ENCODE measurements at places on chromosomes 7 and 10.
A peak's percentile ranks its signal among the peaks of the same experiment; 100 is the strongest.

- DNase-seq = no peak
These were observed 8.2 kb downstream of the NT5C3A start for GRCh38 chr7:33054261-33054964.

DNA sequence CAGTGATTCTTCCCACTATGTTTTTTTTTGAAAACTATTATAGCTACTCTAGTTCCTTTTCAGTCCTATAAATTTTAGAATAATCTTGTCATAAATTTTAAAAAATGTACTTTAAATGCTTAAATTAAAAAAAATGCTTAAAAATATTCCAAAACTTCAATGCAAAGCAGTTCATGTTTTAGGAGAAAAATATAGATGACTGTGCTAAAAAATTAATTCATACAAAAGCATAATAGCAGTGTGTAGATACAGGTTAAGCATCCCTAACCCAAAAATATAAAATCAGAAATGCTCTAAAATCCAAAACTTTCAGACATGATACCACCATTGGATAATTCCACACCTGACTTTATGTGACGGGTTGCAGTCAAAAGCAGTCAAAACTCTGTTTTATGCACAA lies 12.8 kb downstream of the STEAP4 start:
- no peak for DNase-seq

GRCh38 chr10:13346283-13347042 lies 1.6 kb downstream of the SEPHS1 start:
- DNase-seq = peak; percentile 16

- no peak for DNase-seq
These were observed 104.7 kb downstream of the FGFR2 start for GRCh38 chr10:121493521-121493920.

DNA sequence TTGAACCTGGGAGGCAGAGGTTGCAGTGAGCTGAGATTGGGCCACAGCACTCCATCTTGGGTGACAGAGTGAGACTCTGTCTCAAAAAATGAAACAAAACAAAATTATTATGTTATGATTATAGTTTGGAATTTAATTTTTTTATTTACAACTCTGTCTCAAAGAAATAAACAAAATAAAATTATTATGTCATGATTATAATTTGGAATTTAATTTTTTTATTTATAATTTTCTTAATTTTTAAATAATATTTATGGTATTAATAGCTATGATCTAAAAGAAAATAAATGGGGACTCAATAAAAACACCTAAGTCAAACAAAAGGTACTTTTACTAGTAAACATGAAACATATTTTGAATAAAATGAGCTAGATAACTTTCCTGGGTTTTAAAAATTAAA lies 994.8 kb upstream of the GHITM start:
- DNase-seq = no peak

GRCh38 chr10:5447611-5448071 lies 35.3 kb downstream of the NET1 start:
- no peak for DNase-seq

DNA sequence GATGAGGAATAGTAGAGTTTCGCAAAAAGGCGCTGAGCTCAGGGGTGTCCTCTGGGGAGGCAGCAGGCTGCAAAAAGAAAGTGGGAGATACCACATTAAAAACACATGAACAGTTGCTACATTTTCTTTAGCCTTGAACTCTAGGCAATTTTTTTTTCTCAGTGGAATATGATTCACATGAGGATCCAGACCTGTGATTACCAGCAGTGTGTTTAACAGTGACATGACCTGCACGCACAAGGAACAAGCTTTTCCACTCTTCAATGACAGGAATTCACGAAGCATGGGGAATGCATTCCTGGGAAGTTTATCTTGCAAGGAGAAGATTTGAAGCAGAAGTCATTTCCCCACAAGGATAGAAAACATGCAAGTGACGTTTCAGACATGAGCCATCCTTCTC lies 161.6 kb downstream of the ITGA8 start:
- no peak for DNase-seq

DNA sequence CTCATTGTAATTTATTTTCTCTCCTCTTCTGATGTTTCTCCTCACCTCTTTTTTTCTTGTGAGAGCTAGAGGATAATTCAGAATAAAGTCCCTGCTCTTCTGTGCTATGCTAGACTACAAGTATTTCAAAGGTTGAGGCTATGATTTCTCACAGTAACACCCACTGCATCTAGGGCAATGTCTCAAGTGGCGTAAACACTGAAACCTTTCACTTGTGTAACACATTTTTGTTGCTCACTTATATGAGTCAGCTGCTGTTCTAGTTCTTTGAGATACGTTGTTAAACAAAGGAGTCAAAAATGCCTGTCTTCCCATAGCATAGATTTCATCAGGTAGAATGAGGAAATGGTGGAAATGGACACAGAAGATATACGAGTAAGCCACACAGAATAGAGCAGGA lies 305.1 kb upstream of the PITRM1 start:
- DNase-seq = no peak

- no peak for DNase-seq
These were observed 13.7 kb downstream of the ASB15 start for GRCh38 chr7:123615344-123615743.

- DNase-seq = peak; percentile 3
These were observed 61.4 kb downstream of the ZRANB1 start for GRCh38 chr10:125003146-125003900.

DNA sequence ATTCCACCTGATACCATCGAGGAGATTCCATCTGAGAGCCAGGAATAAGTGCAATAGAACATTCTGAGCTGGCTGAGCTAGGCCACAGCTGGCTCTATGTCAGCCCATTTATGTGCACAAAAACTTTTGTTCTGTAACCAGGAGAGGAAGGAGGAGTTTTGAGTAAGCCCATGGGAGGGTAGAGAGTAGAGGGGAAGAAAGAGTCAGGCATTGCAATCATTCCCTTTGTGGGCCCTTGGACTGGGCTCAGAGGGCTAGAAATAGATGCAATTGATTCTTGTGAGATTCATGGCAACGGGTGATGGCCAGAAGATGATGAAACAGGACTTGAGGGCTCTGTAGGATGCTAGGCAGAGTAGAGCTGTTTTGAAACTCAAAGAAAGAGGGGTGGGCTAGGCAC lies 104.6 kb upstream of the KIF5B start:
- no peak for DNase-seq

DNA sequence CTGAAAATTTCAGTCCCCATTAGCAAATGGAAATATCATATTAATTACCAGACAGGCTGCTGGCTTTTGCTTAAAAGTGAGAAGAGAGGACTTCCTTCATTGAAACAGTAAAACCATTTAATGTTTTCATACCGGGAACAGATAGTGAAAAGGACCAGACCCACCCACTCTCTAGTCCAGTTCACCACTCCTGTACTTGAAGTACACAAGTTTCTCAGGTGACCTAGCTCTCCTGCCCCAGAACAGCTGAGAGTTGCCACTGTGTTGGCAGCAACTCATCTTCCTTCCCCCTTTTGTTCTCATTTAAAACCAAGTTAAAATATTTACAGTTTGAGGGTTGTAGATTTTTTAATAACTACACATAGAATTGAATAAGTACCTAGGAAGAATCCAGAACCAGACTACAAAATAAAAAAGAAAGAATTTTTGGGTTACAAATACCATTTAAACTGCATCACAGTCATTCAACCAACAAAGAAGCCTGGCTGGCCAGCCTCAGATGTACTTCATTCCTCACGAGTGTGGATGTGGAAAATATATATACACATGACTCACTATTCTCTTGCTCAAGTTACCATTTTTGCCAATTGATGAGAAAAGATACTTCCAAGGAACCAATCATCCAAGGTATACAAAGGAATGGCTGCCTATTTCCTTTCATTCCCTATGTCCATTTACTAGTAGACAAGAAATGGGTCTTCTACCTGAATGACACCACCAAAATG lies 68.1 kb downstream of the VPS41 start:
- DNase-seq = no peak

DNA sequence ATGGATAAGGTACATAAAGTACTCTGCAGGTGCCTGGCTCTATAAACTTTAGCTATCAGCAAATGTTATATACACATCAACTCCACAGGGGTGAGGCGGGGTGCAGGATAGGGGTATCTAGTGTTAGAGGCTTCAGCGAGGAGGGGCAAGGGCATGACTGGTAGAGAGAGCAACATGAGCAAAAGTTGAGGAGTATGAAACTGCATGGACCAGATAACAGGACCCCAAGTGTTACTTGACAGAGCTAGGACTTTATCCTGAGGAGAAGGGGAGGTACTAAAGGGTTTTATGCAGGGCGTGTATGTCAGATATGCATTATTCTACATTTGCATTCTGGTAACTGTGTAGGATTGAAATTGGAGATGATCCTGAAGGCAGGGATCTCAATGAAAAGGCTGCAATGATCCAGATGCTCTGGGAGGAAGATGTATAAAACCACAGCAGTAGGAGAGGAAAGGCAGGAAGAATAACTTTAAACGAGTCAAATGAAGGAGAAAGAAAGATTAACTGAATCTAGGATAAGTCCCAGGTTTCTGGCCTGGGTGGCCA lies 109.8 kb upstream of the FAM133B start:
- no peak for DNase-seq

DNA sequence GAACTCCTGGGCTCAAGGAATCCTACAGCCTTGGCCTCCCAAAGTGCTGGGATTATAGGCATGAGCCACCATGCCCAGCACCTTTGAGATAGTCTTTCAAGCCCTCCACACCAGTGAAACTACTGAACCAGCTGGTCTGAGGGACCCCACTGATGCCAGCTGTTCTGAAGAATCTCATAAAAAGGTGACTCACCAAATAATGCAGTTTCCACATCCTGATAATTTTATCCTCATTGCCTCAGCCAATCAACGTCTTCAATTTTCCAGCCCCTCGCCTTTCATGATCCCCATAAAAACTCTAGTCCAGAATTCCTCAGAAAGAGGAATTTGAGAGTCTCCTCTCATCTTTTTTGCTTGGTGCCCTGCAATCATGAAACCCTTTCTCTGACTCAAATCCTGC lies 1691.6 kb upstream of the LRRTM3 start:
- DNase-seq = no peak

DNA sequence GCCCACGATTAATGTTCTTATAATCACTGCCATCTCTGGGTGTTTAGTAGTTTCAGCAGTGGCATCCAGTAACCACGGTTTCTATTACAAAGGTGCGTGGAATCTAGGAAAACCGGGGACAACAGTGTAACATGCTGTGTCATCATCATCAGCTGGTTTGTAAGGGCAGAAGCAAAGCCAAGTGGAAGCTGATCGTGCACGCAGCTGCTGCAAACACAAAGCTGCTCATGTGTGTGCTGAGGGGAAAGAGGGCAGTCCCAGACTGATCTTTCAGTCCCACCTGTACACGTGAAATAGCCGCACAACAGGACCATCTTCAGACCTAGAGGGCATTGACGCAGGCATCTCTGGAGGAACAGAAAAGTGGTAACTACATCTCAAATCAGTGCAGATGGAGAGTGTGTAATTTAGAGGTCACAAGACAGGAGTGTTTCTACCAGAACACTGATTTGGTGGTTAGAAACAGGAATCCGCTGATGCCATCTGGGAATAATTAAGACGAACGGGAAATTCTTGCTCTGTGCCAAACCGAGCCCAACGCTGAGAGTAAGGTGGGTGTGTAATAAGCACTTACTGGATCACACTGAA lies 13.4 kb downstream of the ANKRD16 start:
- DNase-seq = no peak

DNA sequence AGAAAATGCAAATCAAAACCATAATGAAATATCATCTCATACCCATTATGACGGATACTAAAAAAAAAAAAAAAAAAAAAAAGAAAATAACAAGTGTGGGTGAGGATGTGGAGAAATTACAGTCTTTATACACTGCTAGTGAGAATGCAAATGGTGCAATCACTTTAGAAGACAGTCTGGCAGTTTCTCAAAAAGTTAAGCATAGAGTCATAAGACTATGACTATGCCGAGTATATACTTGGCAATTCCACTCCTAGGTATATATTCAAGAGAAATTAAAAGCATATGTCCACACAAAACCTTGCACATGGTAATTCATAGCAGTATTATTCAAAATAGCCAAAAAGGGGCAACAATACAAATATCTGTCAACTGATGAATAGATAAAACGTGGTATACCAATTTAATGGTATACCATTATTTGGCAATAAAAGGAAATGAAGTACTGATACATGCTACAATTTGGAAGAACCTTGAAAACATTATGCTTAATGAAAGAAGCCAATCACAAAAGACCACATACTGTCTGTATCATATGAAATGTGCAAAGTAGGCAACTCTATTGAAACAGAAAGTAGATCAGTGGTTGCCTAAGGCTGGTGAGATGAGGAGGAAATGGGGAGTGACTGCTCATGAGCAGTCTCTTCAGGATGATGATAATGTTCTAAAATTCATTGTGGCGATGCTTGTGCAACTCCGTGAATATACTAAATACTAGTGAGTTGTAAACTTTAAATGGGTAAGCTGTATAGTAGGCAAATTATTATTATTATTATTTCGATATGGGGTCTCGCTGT lies 90.1 kb upstream of the NANOS1 start:
- no peak for DNase-seq

DNA sequence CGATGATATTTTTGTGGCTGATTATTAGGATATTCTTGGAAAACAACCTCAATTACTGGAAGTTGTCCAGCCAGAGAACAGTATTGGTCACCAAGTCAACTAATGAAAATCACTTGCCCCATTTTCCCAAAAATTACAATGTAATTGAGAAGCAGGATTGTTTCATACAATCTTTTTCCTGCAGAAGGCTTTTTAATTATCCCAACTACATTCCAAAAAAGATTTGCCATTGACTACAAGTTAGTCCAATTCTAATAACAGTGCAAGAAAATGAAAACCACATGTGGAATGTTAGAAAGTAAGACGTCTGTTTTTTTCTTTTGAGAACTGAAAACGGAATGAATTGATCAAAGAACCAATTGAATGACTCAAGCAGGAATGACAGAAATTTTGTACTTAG lies 1195.8 kb downstream of the SORCS1 start:
- DNase-seq = no peak

DNA sequence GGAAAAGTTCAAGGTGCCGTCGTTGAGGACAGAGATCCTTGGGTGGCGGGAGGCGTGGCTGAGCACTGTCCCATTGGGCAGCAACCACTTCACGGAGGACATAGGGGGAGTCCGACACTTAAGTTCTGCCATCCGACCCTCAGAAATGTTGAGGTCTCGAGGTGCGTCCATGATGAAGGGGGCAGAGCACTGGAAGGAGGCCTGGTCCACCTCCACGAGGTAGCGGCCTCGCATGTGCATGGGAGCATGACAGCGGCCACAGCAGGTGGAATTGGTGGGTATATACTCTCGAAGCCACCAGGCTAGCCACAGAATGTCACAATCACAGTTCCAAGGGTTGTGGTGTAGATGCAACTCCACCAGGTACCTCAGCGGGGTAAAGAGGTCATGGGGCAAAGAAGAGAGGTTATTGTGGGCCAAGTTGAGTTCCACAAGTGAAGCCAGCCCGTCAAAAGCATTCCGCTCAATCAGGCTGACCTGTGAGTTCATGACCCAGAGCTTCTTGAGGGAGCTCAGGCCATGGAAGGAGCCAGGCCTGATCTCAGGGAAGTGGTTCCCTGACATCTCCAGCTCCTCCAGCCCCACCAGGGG lies 1.7 kb downstream of the LRRC4 start:
- no peak for DNase-seq

Measured in heart right ventricle (tissue), 16 donors.